ENCODE measurements at places on chromosomes 11 and 22. TPM values are rescaled to one million over a fixed set of nuclear protein-coding genes. Genes with fewer than 3 reads are reported as not detected.

GRCh38 chr11:132137981-132138313 is 767.5 kb downstream of the NTM start:
- no peak for DNase-seq

DNA sequence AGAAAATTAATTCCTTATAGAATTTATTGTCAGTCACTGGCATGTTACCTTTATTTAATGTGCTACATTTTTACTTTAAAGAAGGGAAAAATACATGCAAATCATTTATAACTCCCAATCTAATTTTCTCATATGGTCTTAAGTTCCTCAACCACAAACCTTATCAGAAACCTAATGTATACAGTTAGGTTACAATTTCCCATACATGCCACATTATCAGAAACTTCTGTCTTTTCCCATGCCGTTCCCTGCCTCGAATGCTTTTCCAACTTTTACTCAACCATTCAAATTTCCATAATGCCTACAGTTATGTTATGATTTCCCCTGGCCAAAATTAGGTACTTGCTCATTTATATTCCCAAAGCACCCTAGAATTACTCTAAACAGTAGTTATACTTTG is 13.5 kb downstream of the RSF1 start:
- DNase-seq = no peak

DNA sequence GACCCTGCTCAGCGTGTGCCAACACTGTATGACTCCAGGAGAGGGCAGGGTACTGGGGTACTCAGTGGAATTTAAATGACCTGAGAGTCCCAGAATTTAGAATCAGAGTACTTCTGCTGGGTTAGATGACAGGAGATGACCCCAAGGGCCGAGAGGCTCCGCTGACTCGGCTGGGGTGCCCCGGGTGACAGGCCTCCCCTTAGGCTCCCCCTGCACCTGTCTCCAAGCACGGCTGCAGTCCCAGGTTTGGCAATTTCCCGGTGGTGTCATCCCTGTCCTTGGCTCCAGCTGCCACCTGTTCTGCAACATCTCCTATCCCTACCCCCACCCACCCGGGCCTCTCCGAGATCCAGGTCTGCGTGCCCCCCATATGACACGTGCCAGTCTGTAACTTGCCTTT is 1.3 kb downstream of the ACTN3 start:
- no peak for DNase-seq

GRCh38 chr22:49628391-49629260 is 199.0 kb downstream of the BRD1 start:
- DNase-seq = peak; percentile 76

- DNase-seq = no peak
These were observed 10.8 kb downstream of the EHF start for GRCh38 chr11:34631737-34632104.

DNA sequence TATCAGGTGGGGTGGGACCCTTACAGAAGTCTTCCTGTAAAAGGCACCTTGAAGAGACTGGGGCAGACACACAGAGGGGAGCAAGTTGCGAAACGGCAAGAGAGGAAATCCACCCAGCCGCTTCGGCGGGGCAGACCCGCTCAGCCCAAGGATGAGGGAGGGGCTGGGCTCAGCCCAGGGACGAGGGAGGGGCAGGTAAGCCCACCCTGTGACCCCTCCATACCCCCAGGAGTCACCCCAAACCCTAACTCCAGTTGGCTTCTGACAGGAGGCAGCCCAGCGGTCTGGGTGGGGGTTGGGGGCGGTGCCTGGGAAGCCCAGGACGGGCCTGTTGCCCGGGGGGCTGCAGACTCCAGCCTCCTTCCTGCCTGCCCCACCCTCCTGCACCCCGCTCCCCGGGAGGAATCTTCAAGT is 965 bp downstream of the OSBPL5 start:
- peak; percentile 70 for DNase-seq

GRCh38 chr11:92892802-92893684 is 76.4 kb upstream of the MTNR1B start:
- DNase-seq = no peak

The TBC1D10A gene
- 20.7 TPM for total RNA-seq

- DNase-seq = no peak
These were observed 8.9 kb upstream of the LDLRAD3 start for GRCh38 chr11:35934981-35935380.

The TRIM49D2 gene
- total RNA-seq = not detected

- DNase-seq = peak; percentile 37
These were observed 37.0 kb downstream of the ARHGAP1 start for GRCh38 chr11:46663277-46663940.

The PGA5 gene
- 0.42 TPM for total RNA-seq

GRCh38 chr22:48923165-48923865 is 904.4 kb downstream of the BRD1 start:
- no peak for DNase-seq

DNA sequence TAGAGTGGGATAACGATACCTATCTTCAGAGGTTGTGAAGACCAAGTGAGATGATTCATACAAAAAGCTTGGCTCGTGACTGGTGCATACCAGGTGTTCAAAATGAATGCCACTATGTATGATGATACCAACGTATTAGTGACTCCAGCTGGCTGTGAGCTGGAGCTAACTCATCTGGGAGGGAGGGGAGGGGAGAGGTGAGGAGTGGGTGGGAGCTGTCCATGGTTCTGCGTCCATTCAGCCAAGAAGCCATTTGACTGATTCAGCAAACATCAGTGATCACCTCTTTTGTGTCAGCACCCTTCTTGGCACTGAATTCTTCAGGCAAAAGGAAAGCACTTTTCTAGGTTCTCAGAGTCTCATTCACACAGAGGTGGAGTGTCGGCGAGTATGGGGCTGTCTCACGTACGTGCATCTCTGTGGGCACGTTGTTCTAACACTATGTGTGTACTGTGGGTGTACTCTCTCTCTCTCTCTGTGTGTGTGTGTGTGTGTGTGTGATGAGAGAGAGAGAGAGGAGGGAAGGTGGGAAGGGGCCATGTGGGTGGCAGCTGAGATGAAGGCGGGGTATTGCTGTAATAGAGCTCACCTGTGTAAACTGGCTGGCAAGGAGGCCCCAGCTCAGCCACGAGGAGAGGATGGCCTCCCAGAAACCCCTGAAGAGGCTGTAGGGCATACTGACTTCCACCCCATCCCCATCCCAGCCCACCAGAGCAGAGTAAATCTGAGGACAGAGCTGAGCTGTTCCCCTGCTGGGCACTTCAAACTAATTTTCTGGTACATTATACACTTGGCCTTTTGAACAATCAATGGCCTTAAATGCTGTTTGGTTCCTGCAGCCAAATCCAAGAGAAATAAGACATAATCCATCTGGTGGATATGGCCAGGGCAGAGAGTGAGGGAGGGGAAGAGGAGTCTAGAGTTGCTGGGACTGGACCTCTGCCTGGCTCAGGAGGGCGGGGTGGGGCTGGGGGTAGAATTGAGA is 96.1 kb upstream of the THY1 start:
- DNase-seq = no peak

DNA sequence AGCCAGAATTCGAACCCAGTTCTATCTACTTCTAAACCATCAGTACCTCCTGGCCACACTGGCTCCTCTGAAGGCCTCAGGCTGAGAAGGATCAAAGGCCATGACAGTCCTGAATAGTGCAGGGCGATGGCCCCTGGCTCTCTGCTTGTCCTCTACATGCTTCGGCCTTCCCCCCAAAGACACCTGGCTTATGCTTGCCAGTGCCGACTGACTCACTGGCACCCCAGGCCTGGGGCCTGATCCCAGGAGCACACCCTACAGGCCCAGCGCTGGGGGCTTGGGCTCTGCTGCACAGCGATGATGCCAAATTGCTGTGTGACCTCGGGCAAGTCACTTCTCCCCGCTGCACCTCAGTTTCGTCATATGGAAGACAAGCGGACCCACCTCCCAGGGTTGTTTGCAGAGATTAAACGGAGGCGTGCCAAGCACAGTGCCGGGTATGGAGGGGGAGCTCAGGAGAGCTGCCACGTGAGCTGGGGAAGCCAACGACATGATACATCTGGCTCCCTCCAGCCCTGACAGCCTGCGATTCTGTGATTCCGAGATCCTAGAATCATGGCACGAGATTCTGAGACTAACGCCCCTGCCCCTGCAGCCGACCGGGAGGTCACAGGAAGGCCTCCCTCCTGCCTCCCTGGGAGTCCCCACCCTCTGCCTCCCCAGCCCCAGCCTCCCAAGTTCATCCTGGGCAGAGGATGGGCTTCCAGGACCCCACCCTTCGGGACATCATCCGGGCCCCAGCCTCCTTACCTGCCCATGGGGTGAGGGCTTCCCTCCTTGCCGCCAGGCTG is 1.0 kb downstream of the SSTR3 start:
- DNase-seq = peak; percentile 65

- DNase-seq = no peak
These were observed 40.9 kb upstream of the LIPT2 start for GRCh38 chr11:74534216-74534945.

DNA sequence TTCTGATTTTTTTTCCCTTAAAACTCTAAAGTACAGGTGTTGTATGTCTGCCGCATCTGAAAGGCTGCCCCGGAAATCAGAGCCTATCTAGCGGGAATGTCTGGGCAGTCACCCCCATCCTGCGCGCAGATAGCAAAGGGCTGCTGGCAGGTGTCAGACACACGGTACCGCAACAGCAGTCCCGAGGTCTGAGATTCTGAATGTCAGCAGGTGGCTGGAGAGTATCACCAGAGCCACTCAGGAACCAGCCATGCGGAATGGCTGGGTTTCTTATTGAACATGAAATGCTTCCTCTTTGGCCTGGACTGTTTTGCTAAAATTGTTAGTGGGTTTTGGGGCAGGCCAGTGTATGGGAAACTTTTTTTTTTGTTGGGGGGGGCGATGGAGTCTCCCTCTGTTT is 53.3 kb downstream of the CERK start:
- DNase-seq = no peak

DNA sequence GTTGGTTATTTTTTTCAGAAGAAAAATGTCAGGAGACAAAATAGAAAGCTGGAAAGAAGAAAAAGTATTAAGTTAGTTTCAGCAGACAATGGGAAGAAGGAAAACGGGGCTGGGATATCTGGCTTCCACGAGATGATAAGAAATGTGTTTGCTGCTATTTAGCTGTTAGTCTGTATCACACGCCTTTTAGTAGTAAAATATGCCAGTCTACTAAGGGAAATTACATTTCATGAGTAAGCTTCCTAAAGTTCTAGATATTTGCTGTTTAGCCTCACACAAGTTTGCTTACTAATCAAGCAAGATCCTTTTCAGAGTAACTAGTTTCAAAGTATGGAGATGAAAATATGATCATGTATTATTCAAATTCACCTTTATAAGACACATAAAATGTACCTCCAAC is 1.5 kb downstream of the OR51B4 start:
- no peak for DNase-seq
